ENCODE measurements at places on chromosomes 6 and 20. TPM values are rescaled to one million over a fixed set of nuclear protein-coding genes. Genes with fewer than 3 reads are reported as not detected.

RBPJL gene
- not detected for polyA plus RNA-seq

CTSA gene
- polyA plus RNA-seq: 517 TPM

DSP gene
- polyA plus RNA-seq: 5.9 TPM

FILIP1 gene
- polyA plus RNA-seq: 0.94 TPM

PPP1R14C gene
- 0.46 TPM for polyA plus RNA-seq

RNF182 gene
- 0.03 TPM for polyA plus RNA-seq

PRDM13 gene
- polyA plus RNA-seq: not detected

DNAH8 gene
- polyA plus RNA-seq: not detected

FAM217A gene
- polyA plus RNA-seq: not detected

UCKL1 gene
- 91.3 TPM for polyA plus RNA-seq

ZBTB9 gene
- 3.8 TPM for polyA plus RNA-seq

PEX6 gene
- polyA plus RNA-seq: 7.4 TPM

KCNK5 gene
- 0.26 TPM for polyA plus RNA-seq

DNA sequence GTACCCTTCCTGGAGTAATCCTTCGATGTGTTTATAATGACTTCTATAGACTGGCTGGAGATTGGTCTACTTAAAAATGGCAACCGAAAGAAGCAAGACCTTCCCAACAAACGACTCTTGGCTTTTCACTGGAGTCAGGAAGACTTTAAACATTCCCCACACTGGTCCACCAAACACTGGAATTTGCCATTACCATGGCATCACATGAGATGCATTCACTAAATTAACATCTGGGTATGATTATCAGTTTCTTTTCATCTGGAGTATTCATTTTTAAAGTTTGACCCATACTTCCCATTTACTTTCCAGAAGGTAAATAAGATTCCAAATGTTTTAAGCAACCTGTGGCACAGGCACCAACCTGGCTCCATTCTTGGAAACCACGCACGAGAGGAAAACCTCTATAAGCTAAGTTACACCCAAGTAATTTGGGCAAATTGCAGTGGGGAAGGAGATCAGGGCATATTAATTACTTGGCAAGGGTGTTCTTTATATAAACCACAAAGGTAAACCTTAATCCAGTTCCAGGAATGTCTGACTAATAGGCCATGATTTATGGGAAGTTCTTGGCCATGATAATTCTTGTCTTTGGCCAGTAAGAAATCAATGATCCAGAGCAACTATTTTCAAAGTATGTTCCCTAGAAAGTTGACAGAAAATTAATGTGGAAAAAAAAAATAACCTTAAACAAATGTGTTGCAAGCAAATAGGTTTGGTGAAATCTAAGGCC, 190.0 kb upstream of the COL21A1 start:
- no peak for DNase-seq
- no peaks in the 10 kb centered on the region for H3K4me1 ChIP-seq
- H3K27ac ChIP-seq: no peak overlapping the region
- no peak overlapping the region for H3K4me3 ChIP-seq
- H3K27me3 ChIP-seq: no peaks in the 10 kb centered on the region
- H3K36me3 ChIP-seq: no peaks in the 10 kb centered on the region

DNA sequence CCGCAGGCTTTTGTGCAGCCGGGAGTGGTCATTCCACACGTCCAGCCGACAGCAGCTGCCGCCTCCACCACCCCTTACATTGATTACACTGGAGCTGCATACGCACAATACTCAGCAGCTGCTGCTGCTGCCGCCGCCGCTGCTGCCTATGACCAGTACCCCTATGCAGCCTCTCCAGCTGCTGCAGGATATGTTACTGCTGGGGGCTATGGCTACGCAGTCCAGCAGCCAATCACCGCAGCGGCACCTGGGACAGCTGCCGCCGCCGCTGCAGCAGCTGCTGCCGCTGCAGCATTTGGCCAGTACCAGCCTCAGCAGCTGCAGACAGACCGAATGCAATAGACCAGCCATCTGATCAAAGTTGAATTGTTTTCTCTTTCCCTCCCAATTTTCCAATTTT, 10.6 kb downstream of the RBM24 start:
- no peak overlapping the region for H3K27ac ChIP-seq
- peaks cover 3% of the 10 kb centered on the region for H3K27me3 ChIP-seq
- no peaks in the 10 kb centered on the region for H3K36me3 ChIP-seq
- no peak overlapping the region for H3K4me3 ChIP-seq
- no peaks in the 10 kb centered on the region for H3K4me1 ChIP-seq

DNA sequence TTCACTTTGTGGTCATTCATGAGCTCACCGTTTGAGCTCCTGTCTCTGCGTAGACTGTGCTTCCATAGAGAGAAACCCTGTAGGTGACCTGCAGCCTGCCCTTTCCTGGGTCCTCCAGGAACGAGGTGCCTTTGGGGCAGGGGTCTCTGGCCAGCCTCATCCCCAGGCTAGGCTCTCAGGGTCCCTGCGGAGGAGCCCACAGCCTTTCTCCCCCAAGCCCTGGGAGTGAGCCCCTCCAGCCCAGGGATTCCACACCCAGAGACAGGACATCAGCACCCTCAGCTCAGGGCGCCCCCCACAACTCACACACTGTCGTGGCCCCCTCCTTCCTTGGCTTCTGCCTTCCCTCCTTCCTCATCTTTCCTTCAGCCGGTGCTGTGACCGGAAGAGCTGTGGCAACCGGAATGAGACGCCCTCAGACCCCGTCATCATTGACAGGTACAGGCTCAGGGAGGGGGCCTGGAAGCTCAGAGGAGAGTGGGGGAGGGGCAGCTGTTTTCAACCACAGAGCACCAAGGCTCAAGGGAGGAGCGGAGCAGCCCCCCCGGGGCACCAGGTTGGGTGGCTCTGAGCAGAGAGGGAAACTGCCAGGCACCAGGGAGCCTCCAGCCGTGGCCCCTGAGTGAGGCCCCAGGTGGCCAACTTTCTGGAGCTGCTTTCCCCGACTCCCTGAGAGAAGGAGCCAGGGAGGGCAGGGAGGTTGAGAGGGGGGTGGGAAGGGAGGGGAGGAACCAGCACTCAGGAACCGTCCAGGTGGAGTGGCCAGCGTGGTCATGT, 16.8 kb downstream of the EBF4 start:
- no peaks in the 10 kb centered on the region for H3K27me3 ChIP-seq
- H3K36me3 ChIP-seq: no peaks in the 10 kb centered on the region
- DNase-seq: no peak
- no peak overlapping the region for H3K4me3 ChIP-seq
- no peak overlapping the region for H3K27ac ChIP-seq

- H3K27ac ChIP-seq: no peak overlapping the region
- H3K27me3 ChIP-seq: no peaks in the 10 kb centered on the region
- H3K4me1 ChIP-seq: no peaks in the 10 kb centered on the region
- no peak overlapping the region for H3K4me3 ChIP-seq
- no peak for DNase-seq
Measured at GRCh38 chr20:15682690-15683089, 890.6 kb downstream of the KIF16B start.

DNA sequence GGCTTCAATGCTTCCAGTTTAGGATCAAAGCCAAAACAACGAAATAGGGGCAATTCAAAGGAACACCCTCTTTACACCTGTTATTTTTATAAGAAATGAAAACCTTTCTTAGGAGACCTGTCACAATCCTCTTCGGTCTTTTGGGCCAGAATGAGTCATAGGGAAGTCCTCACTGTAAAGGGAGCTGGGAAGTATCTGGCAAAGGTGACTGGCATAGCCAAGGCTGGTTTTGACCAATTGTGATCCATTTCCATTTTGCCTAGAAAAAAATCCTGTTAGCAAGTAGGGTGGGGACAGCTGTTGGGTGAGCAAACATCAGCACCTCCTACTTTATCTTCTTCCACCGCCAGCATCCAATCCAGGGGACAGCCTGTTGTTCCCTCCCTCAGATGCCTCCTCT, 343.2 kb upstream of the SULF2 start:
- H3K27ac ChIP-seq: no peak overlapping the region
- no peak for DNase-seq
- H3K27me3 ChIP-seq: peaks cover 3% of the 10 kb centered on the region
- H3K4me1 ChIP-seq: no peaks in the 10 kb centered on the region

GRCh38 chr6:31493875-31494694, 3.9 kb upstream of the MICB start:
- H3K4me3 ChIP-seq: no peak overlapping the region
- peaks cover 4% of the 10 kb centered on the region for H3K27me3 ChIP-seq
- H3K4me1 ChIP-seq: peaks cover 9% of the 10 kb centered on the region
- H3K27ac ChIP-seq: no peak overlapping the region

GRCh38 chr6:109296452-109296851, 85.8 kb downstream of the CD164 start:
- no peaks in the 10 kb centered on the region for H3K27me3 ChIP-seq
- H3K36me3 ChIP-seq: no peaks in the 10 kb centered on the region
- no peak overlapping the region for H3K27ac ChIP-seq
- no peaks in the 10 kb centered on the region for H3K4me1 ChIP-seq

DNA sequence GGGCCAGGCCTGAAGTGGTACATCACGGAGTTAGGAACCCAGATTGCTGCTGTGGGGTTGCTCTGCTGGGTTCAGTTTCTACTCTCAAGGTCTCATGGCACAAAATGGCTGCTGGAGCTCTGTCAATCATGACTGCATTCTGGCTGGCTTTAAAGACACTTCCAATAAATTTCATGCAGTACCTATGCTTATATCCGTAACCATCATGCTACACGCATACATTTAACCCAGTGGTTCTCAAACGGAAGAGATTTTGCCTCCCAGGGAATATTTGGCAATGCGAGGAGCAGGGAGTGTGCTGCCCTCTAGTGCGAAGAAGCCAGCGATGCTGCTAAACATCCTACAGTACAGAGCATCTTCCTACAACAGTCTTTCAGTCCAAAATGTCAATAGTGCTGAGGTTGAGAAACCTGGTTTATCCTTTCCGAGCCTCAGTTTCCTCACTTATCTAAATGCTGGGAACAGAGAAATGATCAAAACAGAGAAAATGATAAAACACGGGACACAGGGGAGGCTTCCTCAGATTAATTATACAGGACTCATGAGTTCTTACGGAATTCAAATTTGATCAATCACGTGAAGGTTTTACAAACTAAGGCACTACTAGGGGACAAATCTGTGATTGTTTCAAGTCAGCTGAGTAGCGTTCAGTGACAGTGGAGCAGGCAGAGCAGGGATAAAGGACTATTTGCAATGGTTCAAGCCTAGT, 9.6 kb upstream of the SLC2A10 start:
- DNase-seq: no peak
- no peaks in the 10 kb centered on the region for H3K27me3 ChIP-seq
- H3K27ac ChIP-seq: no peak overlapping the region
- no peak overlapping the region for H3K4me3 ChIP-seq
- H3K4me1 ChIP-seq: no peaks in the 10 kb centered on the region

DNA sequence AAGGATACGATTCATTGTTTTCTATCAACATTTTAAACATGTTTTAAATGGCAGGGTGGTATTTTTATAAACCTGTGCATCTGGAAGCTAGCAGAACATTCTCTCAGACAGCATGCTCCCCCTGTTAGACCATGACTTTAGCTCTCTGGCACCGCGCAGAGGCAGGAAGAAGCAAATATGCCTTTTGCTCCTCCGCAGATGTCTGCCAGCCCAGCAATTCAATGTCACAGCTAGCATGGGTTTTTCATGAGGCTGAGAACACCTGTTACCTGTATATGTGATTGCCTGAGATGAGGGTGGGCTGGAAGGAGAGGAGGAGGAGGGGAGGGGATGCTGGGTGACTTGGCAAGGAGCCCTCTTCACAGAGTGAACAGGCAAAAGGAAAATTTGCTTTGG, 6.7 kb downstream of the MTCH1 start:
- H3K4me3 ChIP-seq: no peak overlapping the region
- DNase-seq: peak; percentile 81
- no peak overlapping the region for H3K27ac ChIP-seq
- peaks cover 72% of the 10 kb centered on the region for H3K4me1 ChIP-seq
